Common myeloid progenitor, CD34-positive (primary cell): ENCODE measurements at places on chromosomes 4 and X.

DNA sequence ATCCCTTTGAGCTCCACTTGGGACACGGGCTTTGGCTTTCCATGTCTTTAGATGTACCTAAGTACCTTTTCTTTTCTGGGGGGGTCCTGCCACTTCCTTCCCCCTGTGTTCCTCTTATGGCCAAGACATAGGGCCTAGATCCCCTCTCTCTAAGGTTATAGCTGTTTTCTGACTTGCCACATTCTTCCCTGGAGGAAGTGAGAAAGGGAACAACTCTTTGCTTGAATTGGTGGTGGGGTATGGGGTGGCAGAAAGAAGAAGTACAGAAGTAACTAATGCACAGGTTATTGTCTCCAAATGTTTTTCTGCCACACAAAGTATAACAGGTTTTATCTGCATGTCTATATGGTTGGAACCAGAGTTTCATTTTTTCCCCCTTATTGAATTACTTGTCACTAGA is 29.7 kb upstream of the DIPK2B start:
- no peak for DNase-seq

DNA sequence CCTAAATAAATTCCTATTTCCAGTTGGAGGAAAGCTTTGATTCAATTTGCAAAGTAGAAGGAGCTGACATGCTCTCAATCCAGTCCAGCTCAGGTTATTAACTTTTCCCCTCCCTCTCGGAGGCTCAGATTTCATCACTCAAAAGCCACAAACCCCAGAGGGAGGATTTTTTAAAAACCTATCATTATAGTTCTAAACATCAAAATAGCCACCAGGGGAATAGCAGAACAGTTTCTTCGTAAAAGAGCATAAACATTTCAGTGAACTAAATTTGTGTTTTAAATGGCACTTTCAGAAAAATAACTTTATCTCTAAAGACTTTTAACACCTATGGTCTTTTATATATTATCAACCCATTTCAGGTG is 8.8 kb downstream of the GPRIN3 start:
- DNase-seq, result peak; percentile 33

- DNase-seq, result no peak
These were observed 138.3 kb upstream of the IL1RAPL2 start for GRCh38 chrX:104427693-104428092.

- DNase-seq, result peak; percentile 1
These were observed 176.5 kb downstream of the GBA3 start for GRCh38 chr4:22869235-22869634.

DNA sequence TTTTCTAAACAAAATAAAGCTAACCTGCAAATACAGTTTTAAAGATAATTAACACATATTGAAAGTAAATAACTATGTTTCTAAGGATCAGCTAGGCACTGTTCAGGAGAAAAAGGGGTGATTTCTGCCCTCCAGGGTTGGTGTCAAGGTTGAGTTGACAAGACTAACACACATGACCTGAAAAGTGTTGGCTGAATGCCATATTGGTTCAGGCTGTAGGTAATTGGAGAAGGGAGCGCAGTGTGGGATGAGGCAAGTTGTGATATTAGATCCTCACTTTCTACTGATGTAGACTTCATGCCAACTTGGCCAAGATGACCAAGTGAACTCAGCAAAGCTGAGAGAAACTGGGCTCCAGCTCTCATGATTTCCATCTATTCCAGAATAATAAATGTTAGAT is 42.2 kb downstream of the PPM1K start:
- no peak for DNase-seq

DNA sequence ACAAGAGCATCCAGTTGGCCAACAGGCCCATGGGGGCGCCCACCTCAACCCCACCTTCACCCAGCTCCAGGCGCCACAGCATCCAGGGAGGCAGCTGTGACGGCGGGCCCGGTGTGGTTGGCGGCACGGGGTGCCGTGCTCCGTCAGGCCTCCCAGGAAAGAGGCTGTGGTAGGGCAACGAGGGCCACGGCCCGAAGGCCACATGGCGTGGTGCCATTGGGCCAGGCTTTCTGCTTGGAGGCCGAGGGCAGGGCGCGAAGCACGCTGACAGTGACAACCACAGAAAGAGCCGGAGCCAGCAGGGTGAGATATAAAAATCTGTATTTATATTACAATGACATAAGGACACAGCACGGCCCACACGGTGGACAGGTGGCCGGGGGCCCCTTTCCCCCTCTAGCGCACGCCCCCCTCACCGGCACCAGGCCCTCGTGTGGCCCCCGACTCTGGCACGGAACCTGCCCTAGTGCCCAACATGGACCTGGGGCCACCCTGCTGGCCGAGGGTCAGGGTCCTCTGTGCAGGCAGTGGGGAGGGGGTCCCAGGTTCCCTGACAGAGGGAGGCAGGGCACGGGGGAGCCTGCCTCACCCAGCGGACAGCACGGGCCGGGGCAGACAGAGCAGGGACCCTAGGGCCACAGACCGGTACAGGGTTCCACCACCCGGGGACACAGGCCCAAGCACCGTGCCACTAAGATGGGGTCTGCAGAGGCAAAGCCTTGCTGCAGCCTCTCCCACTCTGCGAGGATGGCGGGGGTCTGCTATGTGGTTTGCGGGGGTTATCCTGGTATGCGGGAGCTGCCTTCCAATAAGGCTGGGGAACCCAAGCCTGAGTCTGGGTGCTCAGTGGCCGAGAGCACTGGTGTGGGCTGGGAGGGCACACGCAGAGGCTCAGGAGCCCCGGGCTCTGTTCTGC is 5.5 kb upstream of the HAUS3 start:
- no peak for DNase-seq

DNA sequence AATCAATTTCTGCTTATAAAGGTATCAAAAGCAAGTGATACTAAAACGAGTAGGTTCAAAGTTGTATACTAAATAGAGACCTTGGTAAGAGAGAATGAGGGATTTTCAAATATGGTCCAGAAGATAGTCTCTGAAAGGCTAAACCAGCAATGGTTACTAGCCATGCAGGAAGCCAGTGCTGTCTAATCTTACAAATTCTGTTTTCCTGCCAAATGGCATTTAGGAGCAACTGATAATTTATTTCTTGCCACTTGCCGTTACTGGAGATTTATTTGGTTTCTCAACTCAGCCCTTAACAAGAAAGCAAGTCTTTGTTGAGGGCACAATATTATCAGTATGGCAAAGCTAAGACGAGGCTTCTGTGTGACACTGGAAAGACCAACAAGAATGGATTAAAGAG is 47.2 kb downstream of the MAP7D3 start:
- peak; percentile 64 for DNase-seq
